PC-9 (cell line): ENCODE measurements at places on chromosomes 16 and 17. TPM values are rescaled to one million over a fixed set of nuclear protein-coding genes. Genes with fewer than 3 reads are reported as not detected.

The PHOSPHO1 gene
- not detected in 2 replicates for total RNA-seq

The IKZF3 gene
- 0.04 TPM in 1 of 2 replicates, not detected in the other for total RNA-seq

The C17orf107 gene
- 2.6 and 3.1 TPM in 2 replicates for total RNA-seq

The TPSD1 gene
- total RNA-seq, result not detected in 2 replicates
